Dorsolateral prefrontal cortex (tissue), 122 donors: ENCODE measurements at places on chromosomes 11 and 22. TPM values are rescaled to one million over a fixed set of nuclear protein-coding genes. Genes with fewer than 3 reads are reported as not detected.
A peak's percentile ranks its signal among the peaks of the same experiment; 100 is the strongest.

DNA sequence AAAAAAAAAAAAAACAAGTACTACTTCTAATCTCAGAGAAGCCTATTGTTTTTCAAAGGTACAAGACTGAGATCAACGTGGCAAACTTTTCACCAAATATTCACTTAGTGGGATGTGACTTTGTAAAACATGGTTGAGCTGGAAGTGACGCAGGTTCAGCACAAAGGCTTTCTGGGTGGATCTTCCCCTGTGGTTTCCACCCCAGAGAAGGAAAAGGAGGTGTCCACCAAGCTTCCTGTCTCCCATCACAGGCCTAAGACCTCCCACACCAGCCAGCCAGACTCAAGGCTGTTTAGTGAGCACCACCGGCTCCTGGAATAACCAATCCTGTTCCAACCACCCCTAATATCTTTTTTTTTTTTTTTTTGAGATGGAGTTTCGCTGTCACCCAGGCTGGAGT, 5.7 kb downstream of the TMEM184B start:
- no peak for DNase-seq

- DNase-seq: peak; percentile 48
Measured at GRCh38 chr22:37681556-37682049, 4.5 kb upstream of the NOL12 start.

GRCh38 chr22:45632791-45633515, 38.7 kb upstream of the ATXN10 start:
- DNase-seq: no peak

DNA sequence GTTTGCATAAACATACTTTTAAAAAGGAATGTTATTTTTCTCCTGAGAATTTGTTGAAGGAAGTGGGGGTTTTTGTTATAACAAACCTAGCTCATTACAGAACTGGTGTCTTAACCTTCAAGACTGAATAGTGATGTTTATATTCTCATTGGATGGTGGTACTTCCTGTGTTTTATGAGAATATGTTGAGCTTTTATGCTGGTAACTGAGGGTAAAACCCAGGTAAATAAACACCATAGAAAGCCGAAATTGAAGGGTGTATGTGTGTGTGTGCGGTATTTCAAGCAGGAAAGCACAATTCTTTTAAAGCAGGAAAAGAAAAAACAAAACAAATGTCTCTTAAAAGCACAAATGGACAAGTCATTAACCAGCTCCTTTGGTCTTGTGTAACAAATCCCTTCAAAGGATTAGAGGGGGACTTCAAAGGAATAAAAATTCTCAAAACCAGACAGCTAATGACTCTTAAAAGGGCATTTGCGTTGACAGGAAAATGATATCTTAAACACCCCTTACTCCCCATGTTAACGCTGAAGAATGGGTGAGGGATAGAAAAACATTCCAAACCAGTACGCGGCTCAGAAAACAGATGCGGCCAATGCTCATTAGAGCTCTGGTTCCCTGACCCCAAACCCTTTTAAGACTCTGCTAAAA, 23.8 kb downstream of the LMO2 start:
- DNase-seq: no peak

USH1C gene
- total RNA-seq: 5.8 TPM

- DNase-seq: no peak
Measured at GRCh38 chr11:21556926-21557325, 636.0 kb upstream of the ANO5 start.
